Activated T-helper 1 cell treated with anti-CD3 and anti-CD28 coated beads, Interleukin-12 subunit alpha, Interleukin-12 subunit beta, Interleukin-2, Interleukin-4 antibody, amounts not matched to agents 30 ng/mL and 10 ng/mL and 1 ng/mL, durations not matched to agents 14 hours and 24 hours and 36 hours (primary cell): ENCODE measurements at places on chromosomes 12 and 14.

GRCh38 chr14:104845834-104846441, 19.1 kb upstream of the CEP170B start:
- H3K27me3 ChIP-seq, result peaks cover 34% of the 10 kb centered on the region
- H3K4me1 ChIP-seq, result no peaks in the 10 kb centered on the region
- no peaks in the 10 kb centered on the region for H3K36me3 ChIP-seq
- no peak overlapping the region for H3K27ac ChIP-seq

DNA sequence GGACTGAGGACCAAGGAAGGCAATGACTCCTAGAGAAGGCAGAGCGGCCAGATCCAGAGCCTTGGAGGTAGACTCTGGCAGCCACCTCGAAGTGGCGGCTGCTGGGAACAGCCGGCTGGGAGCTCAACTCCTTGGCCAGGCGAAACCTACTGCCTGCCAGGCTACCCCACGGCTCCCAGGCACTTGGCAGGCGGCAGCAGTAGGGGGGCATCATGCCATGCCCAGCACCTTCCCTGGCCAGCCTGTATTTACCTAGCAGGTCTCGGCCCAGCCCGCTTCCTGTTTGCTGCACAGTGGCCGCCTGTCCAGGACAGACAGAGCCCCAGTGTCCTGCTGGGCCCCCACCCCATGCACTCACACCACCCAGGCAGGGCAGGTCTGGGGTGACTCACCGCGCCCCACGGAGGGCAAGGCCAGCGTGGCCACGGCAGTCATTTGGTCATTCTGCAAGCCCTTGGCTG, 10.2 kb downstream of the TRPV4 start:
- H3K27ac ChIP-seq, result no peak overlapping the region
- no peak for DNase-seq
- H3K4me3 ChIP-seq, result no peak overlapping the region
- H3K36me3 ChIP-seq, result no peaks in the 10 kb centered on the region

DNA sequence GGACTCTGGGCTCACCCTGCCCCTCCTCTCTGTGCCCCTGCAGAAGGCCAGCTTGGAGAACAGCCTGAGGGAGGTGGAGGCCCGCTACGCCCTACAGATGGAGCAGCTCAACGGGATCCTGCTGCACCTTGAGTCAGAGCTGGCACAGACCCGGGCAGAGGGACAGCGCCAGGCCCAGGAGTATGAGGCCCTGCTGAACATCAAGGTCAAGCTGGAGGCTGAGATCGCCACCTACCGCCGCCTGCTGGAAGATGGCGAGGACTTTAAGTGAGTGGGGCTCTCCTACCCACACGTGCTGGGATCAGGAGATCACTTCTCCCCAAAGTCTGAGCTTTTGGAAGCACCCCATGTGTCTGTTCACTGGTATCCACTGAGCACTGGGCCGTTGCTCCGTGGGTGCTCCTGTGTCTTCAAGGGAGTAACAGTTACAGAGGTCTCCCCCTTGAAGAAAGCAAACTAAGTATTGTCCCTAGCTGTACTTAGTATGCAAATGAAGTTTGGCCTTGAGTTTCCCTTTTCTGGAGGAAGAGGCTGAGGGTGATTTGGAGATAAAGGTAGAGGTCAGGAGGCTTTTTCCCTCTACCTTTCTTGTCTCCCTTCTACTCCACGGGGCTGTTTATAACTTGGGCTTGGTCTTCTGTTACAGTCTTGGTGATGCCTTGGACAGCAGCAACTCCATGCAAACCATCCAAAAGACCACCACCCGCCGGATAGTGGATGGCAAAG, 3.3 kb downstream of the KRT18 start:
- H3K36me3 ChIP-seq, result no peaks in the 10 kb centered on the region
- H3K4me1 ChIP-seq, result no peaks in the 10 kb centered on the region
- no peak overlapping the region for H3K4me3 ChIP-seq
- peaks cover 9% of the 10 kb centered on the region for H3K27me3 ChIP-seq
- H3K27ac ChIP-seq, result no peak overlapping the region

DNA sequence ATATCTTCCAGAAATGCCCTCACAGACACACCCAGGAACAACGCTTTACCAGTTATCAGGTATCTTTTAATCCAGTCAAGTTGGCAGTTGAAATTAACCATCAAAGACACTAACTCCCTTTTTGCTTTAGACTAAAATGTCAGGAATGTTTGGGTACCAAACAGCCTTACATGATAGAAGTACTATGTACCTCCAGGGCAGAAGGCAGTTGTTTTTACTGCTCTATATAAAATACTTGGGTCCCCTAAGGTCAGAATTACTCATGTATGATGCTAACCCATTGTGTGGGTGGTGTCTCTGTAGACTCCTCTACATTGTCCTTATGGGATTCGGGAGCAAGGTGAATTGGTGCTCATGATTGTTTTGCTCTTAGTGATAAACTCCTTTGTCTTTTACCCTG, 492.5 kb upstream of the FLRT2 start:
- H3K27me3 ChIP-seq, result no peaks in the 10 kb centered on the region
- DNase-seq, result no peak
- H3K36me3 ChIP-seq, result no peaks in the 10 kb centered on the region
- no peak overlapping the region for H3K4me3 ChIP-seq

DNA sequence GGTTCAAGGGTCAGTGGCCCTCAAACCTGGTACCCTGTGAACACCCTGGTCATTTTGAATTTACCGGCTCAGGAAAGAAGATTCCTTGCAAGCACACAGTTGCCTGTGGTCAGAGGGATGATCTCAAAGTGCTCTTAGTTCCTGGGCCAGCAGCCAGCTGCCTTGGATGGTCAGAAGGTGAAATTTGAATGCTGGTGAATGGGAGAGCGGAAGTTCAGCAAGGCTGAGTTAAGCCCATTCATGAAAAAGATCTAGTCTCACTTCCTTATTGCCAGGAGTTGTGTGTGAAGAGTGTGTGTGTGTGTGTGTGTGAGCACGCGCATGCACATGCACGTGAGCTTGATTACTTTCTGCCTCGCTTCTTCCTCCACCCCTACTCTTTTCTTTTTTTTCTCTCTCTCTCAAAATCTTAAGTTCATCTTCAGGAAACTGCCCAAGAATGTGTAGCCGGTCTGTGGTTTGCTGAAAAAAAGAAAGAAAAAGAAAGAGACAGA, 155.5 kb upstream of the CCND2 start:
- no peak for DNase-seq
- H3K27me3 ChIP-seq, result no peaks in the 10 kb centered on the region
- H3K27ac ChIP-seq, result peak overlapping the region; percentile 81
- H3K4me3 ChIP-seq, result peak overlapping the region; percentile 67
- peaks cover 80% of the 10 kb centered on the region for H3K4me1 ChIP-seq
- H3K36me3 ChIP-seq, result no peaks in the 10 kb centered on the region

DNA sequence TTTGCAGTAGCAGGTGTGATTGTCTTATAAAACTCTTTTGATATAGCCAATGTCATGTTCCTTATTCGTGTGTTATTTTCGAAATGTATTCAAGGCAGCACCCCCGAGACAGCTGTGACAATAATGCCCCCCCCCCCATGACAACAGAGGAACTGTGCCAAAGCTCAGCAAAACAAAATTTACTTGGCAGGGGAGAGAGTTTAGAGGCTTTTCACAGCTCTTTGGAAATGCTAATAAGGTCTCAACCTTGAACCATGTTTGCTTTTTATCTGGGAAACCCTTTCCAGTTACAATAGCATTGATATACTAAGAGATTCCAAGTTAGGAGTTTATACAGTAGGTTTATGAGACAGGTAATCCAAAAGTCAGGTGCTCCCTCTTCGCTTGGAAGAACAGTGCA, 56.4 kb upstream of the USP44 start:
- DNase-seq, result no peak
- H3K27ac ChIP-seq, result no peak overlapping the region
- H3K4me3 ChIP-seq, result no peak overlapping the region
- H3K27me3 ChIP-seq, result peaks cover 2% of the 10 kb centered on the region
- H3K36me3 ChIP-seq, result no peaks in the 10 kb centered on the region

- no peak overlapping the region for H3K4me3 ChIP-seq
Observed at GRCh38 chr12:123607756-123608155, 5.9 kb downstream of the DDX55 start.

- H3K36me3 ChIP-seq, result no peaks in the 10 kb centered on the region
- H3K27ac ChIP-seq, result no peak overlapping the region
- H3K4me3 ChIP-seq, result no peak overlapping the region
Observed at GRCh38 chr12:42809226-42809625, 219.7 kb upstream of the PRICKLE1 start.

GRCh38 chr14:101772770-101773169, 11.3 kb downstream of the PPP2R5C start:
- H3K27me3 ChIP-seq, result no peaks in the 10 kb centered on the region
- H3K27ac ChIP-seq, result no peak overlapping the region
- H3K4me1 ChIP-seq, result peaks cover 40% of the 10 kb centered on the region
- peaks cover 7% of the 10 kb centered on the region for H3K36me3 ChIP-seq

GRCh38 chr12:12266389-12266872, 413 bp downstream of the LRP6 start:
- peaks cover 2% of the 10 kb centered on the region for H3K36me3 ChIP-seq
- DNase-seq, result no peak
- no peak overlapping the region for H3K27ac ChIP-seq
- peaks cover 45% of the 10 kb centered on the region for H3K27me3 ChIP-seq
- peaks cover 14% of the 10 kb centered on the region for H3K4me1 ChIP-seq

- no peak overlapping the region for H3K27ac ChIP-seq
- no peaks in the 10 kb centered on the region for H3K27me3 ChIP-seq
- DNase-seq, result no peak
- no peaks in the 10 kb centered on the region for H3K4me1 ChIP-seq
- H3K36me3 ChIP-seq, result no peaks in the 10 kb centered on the region
- no peak overlapping the region for H3K4me3 ChIP-seq
Observed at GRCh38 chr14:80602946-80603345, 338.6 kb downstream of the CEP128 start.

GRCh38 chr14:96139169-96139568, 65.5 kb upstream of the BDKRB2 start:
- no peak for DNase-seq
- H3K4me1 ChIP-seq, result no peaks in the 10 kb centered on the region
- no peak overlapping the region for H3K27ac ChIP-seq

DNA sequence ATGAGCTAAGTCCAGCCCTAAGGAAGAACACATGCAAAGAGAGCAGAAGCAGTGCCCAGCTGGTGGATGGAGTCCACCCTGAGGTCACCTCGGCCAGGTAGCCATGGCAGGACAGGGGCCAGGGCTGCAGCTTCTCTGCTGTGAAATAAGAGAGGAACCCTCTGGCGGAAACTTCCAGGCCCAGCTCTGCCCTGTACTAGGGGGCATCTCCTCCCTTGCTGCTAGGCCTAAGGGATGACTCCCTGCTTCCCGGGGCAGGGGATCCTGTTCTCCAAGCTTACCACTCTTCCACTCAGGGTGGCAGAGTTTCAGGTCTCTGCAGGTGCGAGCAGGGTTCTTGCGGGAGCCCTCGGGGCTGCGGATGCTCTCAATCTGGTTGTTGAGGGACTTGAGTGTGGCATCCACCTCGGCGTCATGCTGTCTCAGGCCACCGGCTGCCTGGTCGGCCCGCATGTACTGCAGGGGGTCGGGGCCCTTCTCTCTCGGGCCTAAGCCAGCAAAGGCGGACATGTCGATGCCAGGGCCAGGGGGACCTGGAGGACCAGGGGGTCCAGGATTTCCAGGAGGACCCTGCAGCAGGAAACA, 11.7 kb downstream of the TMEM106C start:
- H3K27ac ChIP-seq, result no peak overlapping the region
- peaks cover 1% of the 10 kb centered on the region for H3K36me3 ChIP-seq
- H3K4me3 ChIP-seq, result no peak overlapping the region
- H3K27me3 ChIP-seq, result peaks cover 7% of the 10 kb centered on the region
- no peaks in the 10 kb centered on the region for H3K4me1 ChIP-seq

- H3K27me3 ChIP-seq, result no peaks in the 10 kb centered on the region
- H3K36me3 ChIP-seq, result no peaks in the 10 kb centered on the region
- no peak overlapping the region for H3K27ac ChIP-seq
- H3K4me1 ChIP-seq, result no peaks in the 10 kb centered on the region
Observed at GRCh38 chr12:84698576-84699333, 213.8 kb downstream of the SLC6A15 start.

GRCh38 chr12:44127966-44128710, 292.3 kb downstream of the TMEM117 start:
- H3K27ac ChIP-seq, result no peak overlapping the region
- no peaks in the 10 kb centered on the region for H3K36me3 ChIP-seq
- no peaks in the 10 kb centered on the region for H3K4me1 ChIP-seq
- DNase-seq, result no peak

DNA sequence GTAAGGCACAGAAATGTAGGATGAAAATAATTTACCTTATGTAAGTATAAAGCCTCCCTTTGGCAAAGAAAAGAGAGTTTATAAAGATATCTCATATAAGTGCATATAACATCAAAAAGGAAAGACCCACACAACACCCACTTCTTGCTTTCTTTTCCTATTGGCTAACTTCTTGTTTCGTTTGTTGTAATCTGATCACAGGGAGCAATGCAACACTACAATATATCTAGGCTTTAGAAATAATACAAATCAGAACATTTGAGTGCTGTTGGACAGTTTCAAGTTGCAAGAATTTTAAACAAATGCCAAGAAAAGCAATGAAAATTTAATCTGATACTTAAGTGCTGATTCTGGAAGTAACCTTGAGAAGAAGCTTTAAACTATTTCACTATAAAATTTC, 1.3 kb downstream of the FGD6 start:
- H3K36me3 ChIP-seq, result peaks cover 6% of the 10 kb centered on the region
- no peak overlapping the region for H3K27ac ChIP-seq
- DNase-seq, result no peak
- H3K27me3 ChIP-seq, result peaks cover 9% of the 10 kb centered on the region
- H3K4me3 ChIP-seq, result peak overlapping the region; percentile 97
- peaks cover 37% of the 10 kb centered on the region for H3K4me1 ChIP-seq

DNA sequence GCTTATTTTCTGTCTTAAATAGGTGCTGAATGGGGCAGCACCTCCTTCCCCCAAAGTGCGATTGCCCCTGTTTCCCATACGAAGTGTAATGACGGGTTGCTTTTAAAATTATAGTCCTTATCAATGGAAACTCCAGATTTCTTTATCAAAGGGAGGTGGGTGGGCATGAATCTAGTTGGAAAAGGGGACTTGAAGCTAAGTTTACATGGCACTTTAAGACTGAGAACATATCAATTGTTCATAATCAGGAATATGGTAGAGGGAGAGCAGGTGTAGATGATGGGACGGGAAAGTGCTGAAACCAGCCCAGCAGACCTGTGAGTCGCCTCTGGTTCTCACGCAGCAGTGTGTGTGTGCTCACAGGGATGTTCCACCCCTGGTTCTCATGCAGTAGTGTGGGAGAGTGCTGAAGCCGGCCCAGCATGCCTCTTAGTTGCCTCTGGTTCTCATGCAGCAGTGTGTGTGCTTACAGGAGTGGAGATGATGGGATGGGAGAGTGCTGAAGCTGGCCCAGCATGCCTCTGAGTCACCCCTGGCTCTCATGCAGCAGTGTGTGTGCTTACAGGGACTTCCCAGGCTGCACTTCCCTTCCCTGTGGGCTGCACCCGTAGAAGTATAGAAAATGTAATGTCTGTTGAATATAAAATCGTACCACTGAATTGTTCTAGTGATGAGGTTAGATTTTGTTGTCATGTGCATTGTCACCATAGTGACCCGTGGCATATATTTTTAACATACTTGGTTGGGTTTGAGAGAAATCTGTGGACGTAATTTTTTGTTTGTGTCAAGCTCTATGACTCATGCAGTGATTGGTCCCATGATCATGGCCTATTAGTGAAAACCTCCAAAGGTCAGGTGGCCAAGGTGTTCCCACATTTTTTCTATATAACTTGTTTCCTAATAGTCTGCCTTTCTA, 51.6 kb downstream of the GPATCH2L start:
- H3K27me3 ChIP-seq, result no peaks in the 10 kb centered on the region
- DNase-seq, result no peak
- no peak overlapping the region for H3K4me3 ChIP-seq
- no peak overlapping the region for H3K27ac ChIP-seq

GRCh38 chr12:98295681-98296080, 219.7 kb upstream of the TMPO start:
- H3K4me3 ChIP-seq, result no peak overlapping the region
- H3K4me1 ChIP-seq, result no peaks in the 10 kb centered on the region
- DNase-seq, result no peak
- H3K27me3 ChIP-seq, result peaks cover 7% of the 10 kb centered on the region
